ENCODE measurements at places on chromosomes 3 and 15.

DNA sequence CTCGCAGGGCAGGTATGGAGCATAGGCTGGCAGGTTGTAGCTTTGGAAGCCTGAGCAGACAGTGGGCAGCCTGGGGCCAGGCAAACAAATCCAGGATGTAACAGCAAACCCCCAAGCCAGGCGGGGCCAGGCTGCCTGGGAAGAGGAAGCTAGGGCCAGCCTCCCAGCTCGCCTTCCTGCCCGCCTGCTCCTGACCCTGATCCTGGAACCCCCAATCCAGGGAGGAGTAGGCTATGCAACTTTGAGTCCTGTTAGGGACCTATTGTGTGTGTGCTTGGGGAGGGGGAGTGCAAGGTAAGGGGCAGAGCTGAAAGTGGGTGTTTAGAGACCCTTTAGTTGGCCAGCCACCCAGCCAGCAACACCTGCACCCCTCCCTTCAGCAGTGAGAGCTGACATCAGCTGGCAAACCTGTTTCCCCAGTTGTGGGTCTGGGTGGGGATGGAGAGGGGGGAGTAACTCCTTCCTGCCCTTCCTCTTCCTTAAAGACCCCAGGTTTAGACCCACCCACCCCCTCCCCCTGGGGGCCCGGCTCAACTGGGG lies 2.5 kb downstream of the NBEAL2 start:
- DNase-seq, result no peak

DNA sequence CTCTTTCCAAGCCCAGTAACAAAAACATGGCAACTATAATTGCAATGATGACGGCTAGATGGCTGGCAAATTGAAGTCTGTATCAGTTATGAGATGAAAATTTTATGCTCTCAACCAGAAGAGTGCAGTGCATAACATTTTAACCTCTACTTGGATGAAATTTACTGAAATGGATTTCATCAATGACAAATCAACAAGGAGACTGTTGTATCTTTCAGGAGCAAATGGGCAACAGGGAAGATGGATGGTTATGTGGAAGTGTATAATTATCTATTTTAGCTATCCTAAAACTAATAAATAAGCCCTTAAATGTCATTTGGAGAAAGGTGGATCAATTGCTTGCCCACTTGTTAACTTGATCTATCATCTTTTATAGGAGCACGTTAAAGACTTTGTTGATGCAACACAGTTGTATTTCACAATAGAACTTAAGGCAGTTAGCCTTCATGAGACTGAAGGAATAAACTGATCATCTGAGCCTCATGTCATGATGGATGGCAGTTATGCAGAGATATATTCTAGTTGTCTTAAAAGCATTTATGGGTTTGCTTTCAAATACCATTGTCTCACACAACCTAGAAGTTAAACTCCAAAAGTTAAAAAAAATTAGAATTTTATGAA lies 315.1 kb upstream of the TBC1D5 start:
- DNase-seq, result no peak

DNA sequence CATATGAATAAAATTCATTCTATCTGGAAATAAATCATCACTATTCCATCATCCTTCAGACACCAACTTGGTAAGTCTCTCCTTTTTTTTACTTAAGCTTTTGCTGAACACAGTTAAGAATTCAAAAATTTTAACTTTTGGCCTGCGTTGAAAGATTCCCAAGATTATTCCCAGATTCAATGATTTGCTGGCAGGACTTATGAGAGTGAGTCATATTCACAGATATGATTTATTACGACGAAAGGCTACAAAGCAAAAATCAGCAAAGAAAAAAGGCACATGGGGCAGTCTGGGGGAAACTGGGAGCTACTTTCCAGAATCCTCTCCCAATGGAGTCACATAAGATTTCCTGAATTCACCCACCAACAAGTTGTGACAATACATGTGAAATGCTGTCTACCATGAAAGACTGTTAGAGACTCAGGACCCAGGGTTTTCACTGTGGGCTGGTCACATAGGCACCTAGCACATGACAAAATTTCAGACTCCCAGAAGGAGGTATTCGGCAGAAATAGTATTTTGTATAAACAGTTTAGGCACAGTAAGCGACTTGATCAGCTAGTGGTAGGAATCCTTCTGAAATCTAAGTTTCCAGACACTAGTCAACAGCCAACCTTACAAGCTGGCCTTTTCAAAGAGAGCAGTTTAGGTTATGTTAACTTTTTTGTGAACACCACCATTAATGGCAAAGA lies 82.1 kb downstream of the DLG1 start:
- no peak for DNase-seq

GRCh38 chr3:107356706-107357105 lies 20.5 kb upstream of the CCDC54 start:
- no peak for DNase-seq

GRCh38 chr3:188446766-188447165 lies 292.8 kb downstream of the LPP start:
- no peak for DNase-seq

GRCh38 chr3:137992592-137992991 lies 17.4 kb upstream of the CLDN18 start:
- no peak for DNase-seq

Data from ecto neural progenitor cell (in vitro differentiated cells).